Activated CD4-positive, alpha-beta memory T cell treated with anti-CD3 and anti-CD28 coated beads for 36 hours (primary cell): ENCODE measurements at places on chromosomes 11 and 22. TPM values are rescaled to one million over a fixed set of nuclear protein-coding genes. Genes with fewer than 3 reads are reported as not detected.

Gene GRIK4
- not detected for total RNA-seq

Gene CDON
- total RNA-seq: 2.5 TPM

Gene OR56B4
- total RNA-seq: not detected

Gene SCGB1C1
- total RNA-seq: not detected

Gene SLC22A9
- not detected for total RNA-seq

Gene MAJIN
- total RNA-seq: 0.21 TPM

Gene ARHGAP8
- 0.73 TPM for total RNA-seq

Gene CHRM1
- not detected for total RNA-seq

Gene LTO1
- 16.7 TPM for total RNA-seq

Gene GGTLC2
- total RNA-seq: not detected

Gene NRGN
- 15.3 TPM for total RNA-seq

Gene GAB4
- not detected for total RNA-seq

Gene OR1S2
- total RNA-seq: not detected

Gene GAL
- total RNA-seq: 1.3 TPM
